Stimulated activated CD8-positive, alpha-beta memory T cell treated with anti-CD3 and anti-CD28 coated beads, Interleukin-12 subunit alpha, Interleukin-12 subunit beta, amount 100 ng/mL, for 1 hour (primary cell): ENCODE measurements at places on chromosomes 16 and 17.

- DNase-seq = no peak
Measured at GRCh38 chr17:43217614-43218087, 6.0 kb downstream of the TMEM106A start.

DNA sequence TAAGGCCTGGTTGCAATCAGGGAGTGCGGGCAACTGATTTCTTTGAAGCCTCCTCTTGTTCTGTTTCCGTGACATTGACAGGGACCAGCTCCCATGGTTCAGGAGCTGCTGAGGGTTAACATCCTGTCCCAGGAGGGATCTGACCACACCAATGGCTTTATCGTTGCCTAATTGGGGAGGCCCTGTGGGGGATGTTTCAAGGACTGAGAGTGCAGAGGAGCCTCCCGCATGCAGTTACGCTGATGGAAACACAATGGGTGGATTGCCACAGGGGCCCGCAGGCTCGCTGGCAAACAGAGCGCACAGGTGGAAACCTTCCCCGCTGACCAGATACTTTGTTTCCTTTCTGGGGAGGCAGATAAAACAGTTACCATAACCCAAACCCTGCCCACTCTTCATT lies 23.8 kb upstream of the ABCC1 start:
- DNase-seq = no peak

- DNase-seq = no peak
Measured at GRCh38 chr17:29225396-29225795, 21.3 kb upstream of the CRYBA1 start.

DNA sequence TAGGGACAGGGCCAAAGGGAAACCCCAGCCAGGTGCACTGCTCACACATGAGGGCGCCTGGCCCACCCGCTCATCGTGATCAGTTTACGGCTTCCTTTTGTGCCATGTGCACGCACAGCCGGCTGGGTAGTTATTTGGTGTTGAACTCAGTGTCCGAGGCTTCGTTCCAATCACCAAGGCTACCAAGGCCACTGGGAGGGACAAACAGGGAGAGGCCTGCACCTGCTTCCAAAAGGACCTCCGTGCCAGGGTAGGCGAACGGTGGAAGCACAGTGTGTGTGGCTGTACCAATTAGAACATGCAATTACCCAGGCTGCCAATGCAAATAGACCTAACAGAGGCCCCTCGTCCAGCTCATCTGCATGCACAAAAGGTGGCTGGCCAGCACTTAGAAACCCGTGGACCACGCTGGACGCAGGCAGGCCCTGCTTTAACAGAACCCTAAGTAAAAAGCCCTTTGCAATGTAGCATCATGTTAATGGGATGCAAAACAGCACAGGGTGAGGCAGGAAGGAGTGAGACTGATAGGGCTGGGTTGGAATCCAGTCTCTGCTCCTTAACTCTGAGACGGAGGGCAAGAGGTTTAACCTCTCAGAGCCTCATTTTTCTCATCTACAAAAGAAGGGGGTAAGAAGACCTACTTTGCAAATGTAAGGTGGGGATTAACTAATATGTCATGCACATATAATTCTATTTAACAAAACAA lies 204.0 kb downstream of the XYLT1 start:
- DNase-seq = no peak

DNA sequence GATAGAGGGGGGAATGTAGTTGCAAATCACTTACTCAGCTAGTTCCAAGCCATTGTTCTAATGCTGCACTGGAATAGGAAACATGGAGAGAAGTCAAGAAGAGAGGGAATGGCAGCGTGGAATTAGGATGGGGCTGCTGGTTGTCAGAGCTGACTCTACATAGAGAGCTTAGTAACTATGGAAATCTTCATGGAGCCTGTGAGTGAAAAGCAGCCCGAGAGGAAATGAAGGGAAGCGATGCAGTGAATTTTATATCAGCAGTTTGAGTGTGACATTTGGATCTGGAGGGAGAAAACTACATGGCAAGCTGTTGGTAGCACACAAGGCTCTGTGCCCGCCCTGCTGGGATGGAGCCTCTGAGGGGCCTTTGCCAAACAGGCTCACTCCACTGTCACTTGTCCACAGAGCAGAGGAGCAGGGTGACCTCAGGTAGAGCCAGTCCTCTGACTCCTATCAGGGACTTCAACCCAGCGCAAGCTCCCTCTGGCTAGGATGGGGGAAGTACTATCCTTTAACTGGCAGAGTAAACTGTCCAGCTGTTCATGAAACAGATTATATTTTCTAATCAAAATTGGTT lies 27.9 kb upstream of the PMFBP1 start:
- no peak for DNase-seq

GRCh38 chr17:21379080-21379711 lies 3.0 kb downstream of the KCNJ12 start:
- DNase-seq = no peak

DNA sequence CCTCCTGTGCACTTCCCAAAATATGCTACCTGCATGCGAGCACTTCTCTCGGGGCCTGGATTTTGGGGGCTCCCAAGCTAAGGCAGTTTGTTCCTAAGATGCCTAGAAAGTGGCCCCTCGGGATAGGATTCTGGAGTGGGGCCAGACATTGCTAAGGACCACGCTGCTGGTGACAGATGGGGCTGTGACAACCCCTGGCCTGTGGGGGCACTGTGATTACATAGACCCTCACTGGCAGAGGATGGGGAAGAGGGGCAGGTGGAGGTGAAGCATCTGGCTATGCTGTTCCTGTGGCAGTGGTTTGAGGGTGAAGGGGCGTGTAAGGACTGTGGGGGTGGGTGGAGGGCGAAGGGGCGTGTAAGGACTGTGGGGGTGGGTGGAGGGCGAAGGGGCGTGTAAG lies 128.4 kb downstream of the ENGASE start:
- no peak for DNase-seq

GRCh38 chr17:79757140-79757745 lies 20.7 kb upstream of the CBX2 start:
- no peak for DNase-seq

- no peak for DNase-seq
Measured at GRCh38 chr17:68238164-68238870, 9.5 kb upstream of the AMZ2 start.

DNA sequence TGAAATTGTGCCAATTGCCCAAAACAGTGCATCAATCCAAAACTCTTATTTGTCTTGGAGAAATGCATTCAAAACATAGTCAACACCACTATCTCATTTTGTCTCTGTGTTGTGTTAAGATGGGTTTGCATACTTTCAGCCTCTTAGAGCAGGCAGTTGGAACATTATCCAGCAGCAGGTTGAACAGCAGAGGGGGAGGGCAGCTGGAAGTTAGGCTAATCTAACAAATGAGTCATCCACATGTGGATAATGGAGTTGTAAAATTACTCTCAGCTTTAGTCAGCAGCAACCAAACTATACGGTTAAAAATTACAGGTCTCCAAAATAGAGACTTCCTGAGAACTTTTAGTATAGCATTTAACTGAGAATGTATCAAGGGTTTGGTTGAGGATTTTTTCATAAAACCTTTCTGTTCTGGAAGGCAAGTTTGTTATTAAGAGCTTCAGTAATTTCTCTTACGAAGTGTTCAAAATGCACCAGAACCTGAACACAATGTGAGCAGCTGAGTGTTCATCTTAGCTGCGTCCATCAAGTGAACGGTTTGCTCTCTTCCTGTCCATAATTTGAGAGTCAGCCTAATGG lies 46.3 kb downstream of the PRKCA start:
- DNase-seq = no peak

DNA sequence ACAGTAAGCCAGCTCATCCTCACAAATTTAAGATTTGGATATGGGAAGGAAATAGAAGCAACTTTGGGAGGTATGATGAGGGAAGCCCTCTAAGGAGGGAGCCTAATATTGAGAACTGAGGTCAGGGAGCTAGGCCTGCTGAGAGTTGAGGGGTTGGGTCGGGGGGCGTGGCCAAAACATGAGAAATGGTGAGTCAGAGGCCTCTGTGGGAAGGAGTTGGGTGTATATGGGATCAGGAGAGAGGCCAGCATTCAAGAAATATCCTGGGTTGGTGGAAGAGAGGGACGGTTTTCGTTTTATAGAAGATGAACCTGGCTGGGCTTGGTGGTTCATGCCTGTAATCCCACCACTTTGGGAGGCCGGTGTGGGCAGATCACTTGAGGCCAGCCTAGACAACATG lies 48.4 kb downstream of the CLEC16A start:
- no peak for DNase-seq
